Neural progenitor cell (in vitro differentiated cells): ENCODE measurements at places on chromosomes 1 and 21.

DNA sequence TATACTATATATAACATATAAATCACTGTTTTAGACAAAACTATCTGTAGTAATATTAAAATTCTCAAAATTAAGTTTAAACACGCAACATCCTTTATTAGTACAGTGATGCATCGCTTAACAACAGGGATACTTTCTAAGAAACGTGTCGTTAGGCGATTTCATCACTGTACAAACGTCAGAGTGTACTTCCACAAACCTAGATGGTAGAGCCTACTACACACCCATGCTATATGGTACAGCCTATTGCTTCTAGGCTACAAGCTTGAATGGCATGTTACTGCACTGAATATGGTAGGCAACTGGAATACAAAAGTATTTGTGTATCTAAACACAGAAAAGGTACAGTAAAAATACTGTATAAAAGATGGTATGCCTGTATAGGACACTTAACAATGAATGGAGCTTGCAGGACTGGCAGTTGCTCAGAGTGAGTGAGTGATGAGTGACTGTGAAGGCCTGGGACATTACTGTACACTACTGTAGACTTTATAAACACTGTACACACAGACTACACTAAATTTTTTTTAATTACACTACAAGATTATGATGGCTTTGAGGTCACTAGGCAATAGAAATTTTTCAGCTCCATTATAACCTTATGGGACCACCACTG lies 10.5 kb downstream of the FOXJ3 start:
- no peak for DNase-seq

- no peak for DNase-seq
Observed at GRCh38 chr21:31041295-31042079, 3.2 kb upstream of the KRTAP19-8 start.

DNA sequence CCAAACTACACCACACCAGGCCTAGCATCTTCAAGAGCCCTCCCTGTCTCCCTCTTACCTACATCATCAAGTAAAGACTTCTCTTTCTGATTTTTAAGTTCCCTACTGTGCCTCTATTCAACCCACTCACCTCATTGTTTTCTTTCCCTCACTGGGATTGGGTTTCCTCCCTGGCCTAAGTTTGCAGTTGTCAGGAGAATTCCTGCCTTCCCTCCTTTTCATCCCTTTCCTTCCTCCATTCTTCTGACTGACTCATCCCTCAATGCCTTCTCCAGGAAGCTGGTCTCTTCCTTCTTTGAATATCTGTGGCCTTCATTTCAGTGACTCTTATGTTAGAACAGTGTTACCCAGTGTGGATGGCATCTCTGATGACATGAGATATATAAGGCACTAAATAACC lies 139.9 kb upstream of the KIAA0040 start:
- DNase-seq = no peak

DNA sequence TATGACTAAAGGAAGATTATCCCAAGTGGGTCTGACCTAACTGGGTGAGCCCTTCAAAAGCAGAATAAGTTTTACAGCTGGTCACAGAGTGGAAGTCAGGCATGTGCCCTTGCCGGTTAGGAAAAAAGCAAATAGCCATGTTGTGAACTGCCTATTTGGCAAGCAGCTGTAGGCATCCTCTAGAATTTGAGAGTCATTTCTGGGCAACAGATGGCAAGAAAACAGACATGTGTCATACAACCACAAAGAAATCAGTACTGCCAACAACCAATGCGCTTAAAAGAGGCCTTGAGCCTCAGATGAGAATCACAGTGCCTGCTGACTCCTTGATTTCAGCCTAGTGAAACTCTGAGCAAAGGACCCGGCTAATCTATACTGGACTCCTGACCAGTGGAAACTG lies 26.8 kb downstream of the LRRC53 start:
- no peak for DNase-seq

DNA sequence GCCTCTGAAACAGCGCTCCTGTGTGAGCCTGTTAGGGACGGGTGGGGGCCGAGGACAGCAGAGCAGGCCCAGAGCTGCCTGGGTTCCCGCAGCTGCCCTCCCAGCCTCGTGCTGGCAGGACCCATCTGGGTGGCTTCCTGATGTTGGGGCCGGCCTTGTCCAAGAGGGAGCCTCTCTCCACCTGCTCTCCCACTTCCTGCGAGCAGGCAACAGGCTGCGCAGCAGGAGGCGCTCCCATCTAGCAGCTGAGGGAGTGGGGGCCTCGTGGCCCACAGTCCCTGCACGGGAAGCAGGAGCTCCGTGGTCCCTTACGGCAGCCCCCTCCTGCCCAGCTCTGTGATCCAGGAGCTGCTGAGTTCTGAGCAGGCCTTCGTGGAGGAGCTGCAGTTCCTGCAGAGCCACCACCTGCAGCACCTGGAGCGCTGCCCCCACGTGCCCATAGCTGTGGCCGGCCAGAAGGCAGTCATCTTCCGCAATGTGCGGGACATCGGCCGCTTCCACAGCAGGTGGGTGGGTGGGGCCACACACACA lies 68.0 kb downstream of the TRIM11 start:
- no peak for DNase-seq

DNA sequence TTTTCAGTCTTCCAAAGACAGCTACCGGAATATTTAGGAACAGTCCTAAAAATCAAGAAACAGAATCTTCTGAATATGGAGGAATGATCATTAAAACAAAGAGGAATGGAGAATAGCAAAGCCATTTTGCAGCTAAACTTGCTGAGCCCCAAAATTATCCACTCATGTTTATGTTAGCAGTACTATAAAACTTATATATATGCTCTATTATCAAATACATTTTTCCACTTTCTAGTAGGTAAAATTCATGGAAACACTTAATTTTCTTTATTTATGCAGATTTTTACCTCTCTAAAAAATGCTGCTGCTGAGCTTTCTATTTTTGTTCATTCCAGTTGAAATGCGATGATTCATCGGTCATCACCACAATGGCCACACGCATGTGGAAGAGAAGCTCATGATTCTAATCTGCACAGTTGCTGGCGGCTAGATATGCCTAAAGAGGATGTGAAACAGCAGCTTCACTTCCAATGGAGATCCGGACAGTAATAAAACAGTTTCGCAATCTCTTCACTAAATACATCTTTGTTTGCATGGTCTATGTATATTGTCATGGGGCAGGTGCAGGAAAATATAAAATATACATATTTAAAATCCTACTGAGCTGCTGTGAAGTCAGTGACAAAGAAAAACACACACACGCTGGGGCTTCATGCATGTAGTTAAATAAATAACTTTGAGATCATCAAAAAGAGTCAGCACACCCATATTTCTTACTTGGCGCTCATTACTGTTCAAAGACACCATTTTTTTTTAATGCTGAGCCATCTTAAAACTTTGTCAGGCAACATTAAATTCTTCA lies 292.2 kb downstream of the SMYD3 start:
- no peak for DNase-seq

DNA sequence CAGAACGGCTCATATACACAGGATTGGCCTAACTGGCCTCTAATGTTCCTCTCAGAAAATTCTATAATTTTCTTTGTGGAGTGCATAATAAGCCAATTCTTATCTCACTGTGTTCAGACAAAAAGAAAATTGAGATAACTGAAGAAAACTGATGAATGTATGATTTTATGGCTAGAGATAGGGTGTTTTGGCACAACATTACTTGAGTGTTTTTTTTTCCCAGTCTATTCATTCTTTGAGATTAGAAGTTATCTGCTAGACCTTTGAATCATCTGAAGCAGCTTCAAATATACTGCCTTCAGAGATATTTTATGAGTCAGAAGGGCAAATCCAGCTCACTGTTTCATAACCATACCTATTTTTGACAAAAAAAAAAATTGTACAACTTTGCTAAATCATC lies 85.6 kb downstream of the VAV3 start:
- no peak for DNase-seq
